ENCODE measurements at places on chromosomes 5 and 9. TPM values are rescaled to one million over a fixed set of nuclear protein-coding genes. Genes with fewer than 3 reads are reported as not detected.

GRCh38 chr5:138975098-138975847 is 100.1 kb upstream of the LRRTM2 start:
- DNase-seq: no peak

GRCh38 chr5:138240650-138241385 is 27.7 kb upstream of the CDC23 start:
- DNase-seq: no peak

PIK3R1 gene
- total RNA-seq: 81.8 TPM

- DNase-seq: no peak
Observed at GRCh38 chr5:95403996-95404395, 12.8 kb downstream of the FAM81B start.

DNA sequence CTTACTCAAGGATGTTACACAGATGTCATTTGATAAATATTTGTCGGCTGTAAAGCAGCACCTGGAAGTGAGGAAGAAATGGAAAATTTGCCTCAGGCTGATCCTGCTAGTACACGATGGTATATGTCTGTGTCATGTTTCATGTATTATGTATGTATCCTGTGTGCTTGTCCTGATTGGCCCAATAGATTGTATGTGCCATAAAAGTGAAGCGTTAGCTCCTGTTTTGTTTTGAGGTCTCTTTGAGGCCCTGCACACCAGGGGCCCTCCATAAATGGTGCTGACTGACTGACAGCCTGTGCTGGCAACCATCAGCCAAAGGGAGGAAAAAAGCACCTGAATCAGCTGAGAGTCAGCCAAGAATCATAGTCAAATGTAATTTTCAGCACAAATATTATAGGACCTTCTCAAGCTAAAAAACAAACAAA is 11.8 kb upstream of the LNPEP start:
- no peak for DNase-seq

S1PR3 gene
- 125 TPM for total RNA-seq

Data from thoracic aorta (tissue), 2 donors.